ENCODE measurements at places on chromosomes 1 and 21. TPM values are rescaled to one million over a fixed set of nuclear protein-coding genes. Genes with fewer than 3 reads are reported as not detected.

GRCh38 chr1:15430787-15431570 is 7.3 kb upstream of the CTRC start:
- H3K4me3 ChIP-seq: no peak overlapping the region
- no peak for DNase-seq
- no peaks in the 10 kb centered on the region for H3K27me3 ChIP-seq
- H3K4me1 ChIP-seq: no peaks in the 10 kb centered on the region
- H3K27ac ChIP-seq: no peak overlapping the region

DNA sequence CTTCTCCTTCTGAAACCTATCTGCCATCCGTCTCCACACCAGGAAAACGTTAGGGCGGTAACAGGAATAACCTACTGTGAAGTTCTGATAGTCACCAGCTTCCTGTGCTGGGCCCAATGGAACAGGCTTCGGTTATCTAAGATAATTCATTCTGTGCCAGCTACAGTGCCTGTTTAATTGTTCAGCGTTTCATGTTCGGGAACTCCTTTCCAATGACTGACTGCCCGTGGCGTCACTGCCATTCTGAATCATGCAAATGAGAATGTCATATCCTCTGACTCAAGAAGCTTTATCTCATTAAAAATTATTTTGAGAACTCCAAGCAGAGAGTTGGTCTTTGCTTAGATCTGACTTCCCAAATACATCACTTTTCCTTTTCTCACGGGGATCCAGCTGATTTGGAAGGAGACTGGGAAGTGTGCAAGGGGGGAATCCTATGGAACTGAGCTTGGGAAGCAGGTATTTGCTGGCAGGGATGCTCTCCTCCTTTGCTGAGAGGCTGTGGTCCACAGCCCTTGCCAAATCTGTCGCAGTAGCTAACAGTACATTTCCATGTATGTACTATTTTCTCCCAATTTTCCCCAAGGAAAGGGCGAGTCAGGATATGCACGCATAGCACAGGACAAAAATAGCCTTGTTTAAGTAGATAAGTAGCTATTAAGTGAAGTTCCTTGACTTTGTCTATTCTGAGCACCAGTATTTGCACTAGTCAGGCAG is 358.7 kb downstream of the LTN1 start:
- no peak overlapping the region for H3K4me3 ChIP-seq
- DNase-seq: no peak

DNA sequence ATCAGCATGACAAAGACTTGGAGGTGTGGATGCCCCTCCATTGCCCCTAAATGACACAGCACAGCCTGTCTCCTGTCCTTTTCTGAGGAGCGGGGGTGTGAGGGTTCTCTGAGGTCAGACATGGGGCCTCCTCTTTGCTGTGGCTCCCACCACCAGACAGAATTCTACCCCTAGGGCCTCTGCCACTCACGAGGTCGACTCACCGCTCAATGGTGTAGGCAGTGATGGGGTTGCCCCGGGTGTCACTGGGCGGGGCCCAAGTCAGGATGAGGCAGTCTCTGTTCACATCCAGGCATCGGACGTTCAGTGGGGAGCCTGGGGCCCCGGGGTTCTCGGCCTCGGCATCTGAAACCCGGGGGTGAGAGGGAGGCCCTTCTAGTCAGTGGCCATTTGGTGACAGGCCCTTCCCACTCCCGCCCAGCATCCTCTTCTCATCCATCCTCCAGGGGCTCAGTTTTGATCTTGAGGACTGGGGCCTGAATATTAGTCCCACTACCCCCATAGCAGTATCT is 19.9 kb downstream of the MYOM3 start:
- no peaks in the 10 kb centered on the region for H3K36me3 ChIP-seq
- no peaks in the 10 kb centered on the region for H3K4me1 ChIP-seq
- no peak for DNase-seq
- peaks cover 2% of the 10 kb centered on the region for H3K27me3 ChIP-seq
- no peak overlapping the region for H3K4me3 ChIP-seq
- H3K27ac ChIP-seq: no peak overlapping the region

DNA sequence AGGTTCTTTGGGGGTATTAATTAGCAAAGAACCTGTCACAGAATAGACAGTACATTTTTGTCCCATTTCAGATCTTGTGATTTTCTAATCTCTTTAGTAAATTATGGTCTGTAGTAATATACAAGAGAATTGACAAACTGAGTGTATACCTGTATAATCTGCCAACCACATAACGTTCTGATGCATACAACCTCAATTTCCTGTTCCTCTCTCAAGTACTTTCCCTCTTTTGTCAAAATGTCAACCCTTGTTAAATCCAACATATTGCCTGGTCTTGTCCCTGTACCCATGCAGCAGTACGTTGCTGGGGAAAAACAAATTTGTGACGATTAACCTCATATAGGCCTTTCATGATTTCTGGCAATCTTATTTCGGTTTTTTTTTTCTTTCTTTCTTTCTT is 1.1 kb downstream of the ARV1 start:
- H3K27me3 ChIP-seq: no peaks in the 10 kb centered on the region
- H3K4me1 ChIP-seq: peaks cover 13% of the 10 kb centered on the region
- peak overlapping the region; percentile 84 for H3K4me3 ChIP-seq
- peak overlapping the region; percentile 58 for H3K27ac ChIP-seq

DNA sequence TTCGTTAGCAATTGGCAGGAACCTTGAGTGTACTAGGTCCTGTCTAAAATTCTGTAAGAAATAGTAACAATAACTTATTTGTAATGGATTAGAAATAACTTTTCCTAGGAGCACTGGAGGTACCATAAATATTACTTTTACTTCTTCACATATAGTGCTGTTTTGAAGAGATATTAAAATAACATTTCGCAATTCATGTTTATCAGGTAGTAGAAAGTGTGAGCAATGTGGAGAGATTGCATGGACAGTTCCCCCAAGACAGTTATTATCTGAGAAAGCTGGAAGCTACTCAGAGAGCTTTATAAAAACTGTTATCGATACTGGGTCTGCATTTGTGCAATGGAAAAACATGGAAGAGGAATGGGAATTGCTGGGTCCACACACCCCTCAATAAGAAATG is 128.5 kb upstream of the KIF26B start:
- H3K4me3 ChIP-seq: no peak overlapping the region
- H3K36me3 ChIP-seq: no peaks in the 10 kb centered on the region
- H3K4me1 ChIP-seq: no peaks in the 10 kb centered on the region
- H3K27me3 ChIP-seq: no peaks in the 10 kb centered on the region

DNA sequence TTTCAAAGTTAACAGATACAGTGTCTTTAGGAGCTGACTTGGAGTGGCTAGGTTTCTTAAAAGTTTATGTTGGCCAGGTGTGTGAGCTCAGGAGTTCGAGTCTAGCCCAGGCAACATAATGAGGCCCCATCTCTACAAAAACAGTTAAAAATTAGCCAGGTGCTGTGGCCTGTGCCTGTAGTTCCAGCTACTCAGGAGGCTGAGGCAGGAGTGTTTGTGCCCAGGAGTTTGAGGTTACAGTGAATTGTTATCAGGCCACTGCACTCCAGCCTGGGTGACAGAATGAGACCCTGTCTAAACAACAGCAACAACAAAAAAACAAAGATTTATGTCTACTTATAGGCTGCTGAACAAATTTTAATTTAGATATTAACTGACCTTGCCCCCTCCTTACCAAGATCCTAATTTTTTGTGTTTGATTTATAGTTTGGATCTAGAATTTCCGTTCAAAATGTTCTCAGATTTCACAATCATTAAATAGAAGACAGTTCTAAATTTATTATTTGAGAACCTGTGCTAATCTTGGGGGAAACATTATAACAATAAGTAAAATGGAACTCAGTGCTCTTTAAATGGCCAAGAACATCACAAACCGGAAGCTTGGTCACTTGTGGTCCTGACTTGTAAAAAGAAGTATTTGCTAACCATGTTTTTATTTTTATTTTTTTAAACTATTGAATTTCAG is 67.8 kb downstream of the POU2F1 start:
- H3K4me3 ChIP-seq: no peak overlapping the region
- no peaks in the 10 kb centered on the region for H3K27me3 ChIP-seq
- H3K27ac ChIP-seq: no peak overlapping the region
- H3K36me3 ChIP-seq: no peaks in the 10 kb centered on the region
- no peak for DNase-seq

Gene CA14
- not detected for total RNA-seq
